ENCODE measurements at places on chromosomes 1 and 21.

DNA sequence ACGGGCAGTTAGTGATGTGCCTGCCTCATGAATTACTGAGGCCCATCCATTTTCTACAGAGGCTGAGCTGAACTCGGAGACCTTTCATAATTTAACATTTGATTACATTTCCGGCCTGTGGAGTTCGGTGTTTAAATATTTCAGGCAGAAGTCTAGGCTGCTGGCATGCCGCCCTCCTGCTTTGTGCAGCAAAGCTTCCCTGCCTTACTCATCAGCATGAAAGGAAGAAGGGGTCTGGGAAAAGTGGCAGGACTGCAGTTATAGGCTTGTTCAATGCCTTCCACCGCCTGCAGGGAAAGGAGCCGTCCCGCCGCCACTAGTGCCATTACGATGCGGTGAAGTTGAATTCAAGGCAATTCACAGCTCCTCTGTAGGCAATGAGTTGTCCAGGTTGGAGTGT is 527.9 kb downstream of the NPHP4 start:
- DNase-seq, result no peak

DNA sequence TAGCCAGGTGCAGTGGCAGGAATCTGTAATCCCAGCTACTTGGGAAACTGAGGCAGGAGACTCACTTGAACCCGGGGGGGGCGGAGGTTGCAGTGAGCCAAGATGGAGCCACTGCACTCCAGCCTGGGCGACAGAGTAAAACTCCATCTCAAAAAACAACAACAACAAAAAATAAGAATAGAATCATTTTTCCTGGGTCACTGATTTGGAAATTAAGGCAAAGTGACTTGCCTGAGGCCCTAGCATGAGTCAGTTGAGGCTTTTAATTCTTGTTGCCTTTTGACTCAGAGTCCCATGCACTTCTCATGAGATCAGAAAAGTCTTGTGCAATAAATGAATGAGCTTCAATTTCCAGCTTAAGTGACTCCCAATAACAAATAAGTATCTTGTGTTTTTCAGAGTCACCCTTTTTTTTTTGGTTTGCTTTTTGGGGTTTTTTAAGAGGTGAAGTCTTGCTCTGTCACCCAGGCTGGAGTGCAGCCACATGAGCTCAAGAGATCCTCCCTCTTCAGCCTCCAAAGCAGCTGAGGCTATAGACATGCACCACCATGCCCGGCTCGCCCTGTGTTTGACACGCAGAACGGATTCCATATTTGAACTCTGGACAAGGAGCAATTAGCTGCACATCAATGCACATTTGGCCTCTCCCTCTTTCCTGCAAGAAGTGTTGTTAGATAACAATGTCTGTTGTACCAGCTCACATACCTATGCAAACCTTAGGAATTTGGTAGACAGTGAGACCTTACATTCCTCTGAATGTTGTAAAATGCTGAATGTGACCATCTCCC is 3.4 kb upstream of the PLEKHM2 start:
- DNase-seq, result no peak

GRCh38 chr1:184813528-184814089 is 59.0 kb upstream of the EDEM3 start:
- no peak for DNase-seq

GRCh38 chr1:53592521-53592982 is 133.4 kb downstream of the DMRTB1 start:
- DNase-seq, result no peak

DNA sequence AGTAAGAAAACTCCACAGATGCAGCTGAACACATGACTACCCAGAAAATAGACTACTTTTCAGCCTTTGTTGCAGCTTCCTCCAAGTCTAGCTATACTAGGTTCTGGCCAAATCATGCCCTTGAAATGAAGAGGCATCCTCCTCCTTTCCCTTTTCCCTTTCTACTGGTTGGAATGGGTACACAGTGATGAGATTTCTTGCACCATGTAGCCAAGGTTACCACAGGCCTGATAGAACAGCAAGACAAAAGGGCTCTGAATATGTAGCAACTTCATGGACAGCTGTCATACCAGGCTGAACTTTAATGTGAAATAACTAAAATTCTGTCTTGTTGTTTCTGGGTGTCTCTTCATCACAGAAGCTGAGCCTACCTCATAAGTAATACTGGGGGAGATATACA is 146.5 kb downstream of the PDE4B start:
- DNase-seq, result no peak

GRCh38 chr1:109479311-109479710 is 4.4 kb upstream of the ATXN7L2 start:
- DNase-seq, result no peak

- DNase-seq, result no peak
Measured at GRCh38 chr21:42864815-42865775, 14.2 kb downstream of the WDR4 start.

- no peak for DNase-seq
Measured at GRCh38 chr1:237186675-237187074, 144.7 kb downstream of the RYR2 start.

DNA sequence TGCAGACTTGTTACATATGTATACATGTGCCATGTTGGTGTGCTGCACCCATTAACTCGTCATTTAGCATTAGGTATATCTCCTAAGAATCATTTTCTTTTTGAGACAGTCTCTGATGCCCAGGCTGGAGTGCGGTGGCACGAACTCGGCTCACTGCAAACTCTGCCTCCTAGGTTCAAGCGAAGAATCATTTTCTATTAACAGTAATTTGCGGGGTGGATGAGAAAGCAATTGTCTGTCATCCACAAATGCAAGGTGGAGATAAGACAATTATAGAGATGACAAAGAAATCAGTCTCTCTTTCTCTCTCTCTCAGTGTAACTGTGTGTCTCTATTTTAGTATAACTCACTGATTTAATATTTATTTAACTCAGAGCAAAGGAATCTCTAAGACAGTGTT is 131.0 kb upstream of the KIAA1614 start:
- no peak for DNase-seq

DNA sequence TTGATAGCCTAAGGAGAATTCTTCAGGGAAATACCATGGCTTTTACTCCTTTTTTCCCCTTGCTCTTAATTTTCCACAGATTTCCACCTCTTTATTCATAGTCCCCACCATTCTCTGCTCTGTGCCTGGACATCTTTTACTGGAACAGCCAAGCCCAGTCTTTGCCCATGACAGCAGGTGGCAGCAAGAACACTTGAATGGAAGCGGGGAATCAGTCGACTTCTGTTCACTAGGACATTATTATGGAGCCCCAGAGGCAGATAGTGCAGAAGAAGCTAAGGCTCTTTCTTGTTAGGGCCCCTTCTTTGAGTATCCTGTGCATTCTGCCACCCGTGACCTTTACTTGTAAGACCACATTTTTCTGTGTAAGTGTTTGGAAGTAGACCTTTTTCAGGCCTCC is 6.3 kb downstream of the OR14I1 start:
- no peak for DNase-seq

DNA sequence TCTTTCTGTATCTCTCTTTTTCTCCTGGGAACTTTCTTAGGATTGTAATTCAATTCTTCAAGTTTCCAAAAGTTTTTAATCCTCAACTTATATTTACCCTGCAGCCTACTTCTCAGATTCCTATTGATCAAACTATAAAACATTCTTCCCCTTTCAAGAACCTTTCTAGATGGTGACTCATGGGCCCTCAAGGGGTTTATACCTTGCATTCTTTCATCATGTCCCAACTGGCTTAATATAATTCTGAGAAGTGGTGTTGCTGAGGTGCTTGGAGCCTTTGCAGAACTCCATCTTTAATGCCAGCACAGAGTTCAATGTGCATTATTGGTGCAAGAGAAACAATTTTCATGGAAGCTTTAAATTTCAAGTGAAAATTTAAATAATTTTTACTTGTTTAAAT is 273.4 kb downstream of the VAV3 start:
- DNase-seq, result no peak

DNA sequence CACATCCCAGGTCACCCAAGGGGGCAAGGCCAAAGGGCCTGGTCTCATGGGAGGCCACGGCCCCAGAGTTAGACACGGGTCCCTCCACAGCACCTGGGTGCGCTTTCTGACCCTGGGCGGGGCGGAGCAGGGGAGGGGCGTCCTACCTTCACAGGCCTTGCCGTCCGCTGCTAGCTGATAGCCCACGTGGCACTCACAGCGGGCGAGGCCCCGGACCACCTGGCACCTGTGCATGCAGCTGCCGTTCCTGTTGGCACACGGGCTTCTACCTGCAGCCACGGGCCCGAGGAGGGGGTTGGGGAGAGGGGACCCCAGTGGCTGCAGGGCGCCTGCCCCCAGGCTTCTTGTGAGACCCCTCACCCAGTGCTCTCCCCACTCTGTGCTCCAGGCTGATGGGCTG is 59.9 kb downstream of the ARHGEF16 start:
- DNase-seq, result no peak

- DNase-seq, result no peak
Measured at GRCh38 chr1:36157115-36157903, 1.3 kb downstream of the MAP7D1 start.

DNA sequence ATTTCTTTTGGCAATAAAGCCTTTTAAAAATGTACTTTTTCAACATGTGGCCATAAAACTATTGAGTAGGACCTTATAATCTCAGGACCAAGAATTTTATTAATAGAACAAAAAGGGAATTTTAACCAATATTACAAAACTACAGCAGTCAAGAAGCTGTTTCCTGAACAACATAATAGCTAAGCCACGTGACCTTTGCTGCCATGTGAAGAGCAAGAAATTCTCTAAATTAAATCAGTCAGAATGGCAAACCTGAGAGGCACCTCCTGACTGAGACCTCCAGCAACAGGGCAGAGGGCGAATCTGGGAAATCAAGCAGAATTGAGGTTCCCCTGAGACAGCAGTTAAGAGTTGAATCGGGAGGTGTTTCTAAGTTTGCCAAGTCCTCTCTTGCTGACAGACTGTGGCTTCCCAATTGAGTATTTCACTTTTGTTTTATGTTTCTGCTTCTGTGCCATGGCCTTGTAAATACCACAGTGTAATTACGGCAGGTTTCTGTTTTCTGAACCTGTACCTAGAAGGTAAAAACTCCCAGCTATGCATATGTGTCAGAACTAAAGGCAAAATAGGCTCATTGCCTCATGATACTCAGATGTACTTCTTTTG is 358.4 kb downstream of the NTNG1 start:
- no peak for DNase-seq

GRCh38 chr1:107804134-107804533 is 160.8 kb downstream of the VAV3 start:
- no peak for DNase-seq

DNA sequence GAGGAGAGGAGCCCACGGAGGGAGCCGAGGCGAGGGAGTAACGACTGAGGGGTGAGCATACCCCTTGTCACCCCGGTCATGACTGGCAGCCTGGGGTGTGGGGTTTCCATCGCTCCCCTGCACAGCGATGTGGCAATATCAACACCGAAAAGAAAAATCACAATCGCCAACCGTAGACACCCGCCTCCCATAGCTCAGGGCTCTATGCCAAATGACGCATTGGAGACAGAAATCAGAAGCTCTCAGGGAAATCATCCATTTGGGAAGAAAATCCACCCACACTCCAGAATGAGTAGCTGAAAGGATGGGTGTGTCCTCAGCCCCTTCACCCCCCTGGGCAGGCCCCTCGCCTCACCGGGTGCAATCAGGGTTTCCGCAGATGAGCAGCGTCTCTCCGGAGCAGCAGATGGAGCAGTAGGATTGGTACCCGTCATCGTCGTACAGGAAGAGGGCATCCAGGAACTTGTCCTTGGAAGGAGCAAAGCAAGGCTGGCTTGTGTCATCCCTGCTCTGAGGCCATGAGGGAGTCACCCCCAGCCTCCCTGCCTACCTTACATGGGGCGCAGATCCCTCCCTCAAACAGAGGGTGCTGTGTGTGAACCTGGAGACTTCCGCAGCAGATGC is 2.5 kb downstream of the DNMT3L start:
- DNase-seq, result no peak

GRCh38 chr1:7912743-7913557 is 27.7 kb downstream of the TNFRSF9 start:
- peak; percentile 8 for DNase-seq

- no peak for DNase-seq
Measured at GRCh38 chr1:45097944-45098343, 85.9 kb downstream of the UROD start.

- no peak for DNase-seq
Measured at GRCh38 chr21:42500225-42500624, 4.2 kb upstream of the RSPH1 start.

DNA sequence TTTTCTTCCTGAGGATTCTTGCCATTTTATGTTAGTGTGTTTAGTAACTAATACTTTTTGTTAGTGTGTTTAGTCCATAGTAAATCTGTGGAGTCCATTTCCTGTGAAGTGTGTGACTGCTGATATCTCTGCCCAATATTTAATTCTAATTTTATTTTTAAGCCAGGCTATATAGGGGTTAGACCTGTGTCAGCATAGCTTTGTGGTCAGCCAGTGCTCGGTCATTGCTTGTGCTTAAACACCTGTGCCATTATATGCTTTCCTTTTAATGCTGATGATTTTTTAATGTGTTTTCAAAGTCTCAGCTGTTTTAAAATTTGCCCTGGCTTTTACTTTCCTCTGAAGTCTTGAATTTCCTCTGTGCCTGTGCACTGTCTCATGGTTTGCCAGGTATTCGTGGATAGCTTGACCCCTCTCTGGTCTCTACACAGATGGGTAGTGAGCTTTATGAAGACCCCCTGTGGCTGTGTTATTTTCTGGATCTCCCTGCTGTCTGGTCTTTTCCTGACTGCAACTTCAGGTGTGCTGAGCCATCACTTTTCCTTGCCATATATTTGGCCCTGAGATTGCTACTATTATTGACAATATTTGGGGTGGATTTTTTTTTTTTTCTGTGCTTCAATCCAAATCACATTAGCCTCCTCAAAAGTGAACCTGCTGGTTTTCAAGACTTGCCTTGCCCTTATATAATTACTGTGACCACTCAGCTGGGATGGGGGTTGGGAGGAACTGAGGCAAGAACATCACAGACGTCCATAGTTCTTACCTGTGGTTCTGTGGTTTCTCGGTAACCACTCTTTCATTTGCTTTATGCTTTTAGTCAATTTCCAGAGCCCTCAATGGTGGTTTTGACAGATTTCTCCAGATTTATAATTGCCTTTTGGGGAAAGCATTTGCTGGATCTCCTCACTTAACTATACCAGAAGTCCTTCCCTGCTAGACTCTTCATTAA is 59.6 kb downstream of the RPS6KC1 start:
- no peak for DNase-seq

DNA sequence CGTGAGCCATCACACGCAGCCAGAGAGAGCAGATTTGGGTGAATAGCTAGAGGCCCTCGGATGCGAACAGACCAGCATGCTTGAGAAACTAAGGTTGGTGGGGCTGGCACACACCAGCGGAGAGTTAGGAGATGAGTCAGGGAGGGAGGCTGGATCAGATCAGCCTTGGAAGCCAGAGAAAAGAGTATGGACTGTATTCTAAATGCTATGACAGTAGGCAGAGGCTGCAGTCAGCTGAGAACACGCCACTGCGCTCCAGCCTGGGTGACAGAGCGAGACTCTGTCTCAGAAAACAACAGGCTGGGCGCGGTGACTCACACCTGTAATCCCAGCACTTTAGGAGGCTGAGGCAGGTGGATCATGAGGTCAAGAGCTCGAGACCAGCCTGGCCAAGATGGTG is 4.0 kb upstream of the PLEKHM2 start:
- DNase-seq, result no peak

- no peak for DNase-seq
Measured at GRCh38 chr1:89295187-89295586, 22.5 kb upstream of the GBP5 start.

Data from stimulated activated CD4-positive, alpha-beta T cell treated with anti-CD3 and anti-CD28 coated beads, Interleukin-15, amount 100 ng/mL, for 1 hour (primary cell).